NCI-H1436 treated with DMSO at 0.1 percent for 48 hours (cell line): ENCODE measurements at places on chromosomes 6 and 20.

DNA sequence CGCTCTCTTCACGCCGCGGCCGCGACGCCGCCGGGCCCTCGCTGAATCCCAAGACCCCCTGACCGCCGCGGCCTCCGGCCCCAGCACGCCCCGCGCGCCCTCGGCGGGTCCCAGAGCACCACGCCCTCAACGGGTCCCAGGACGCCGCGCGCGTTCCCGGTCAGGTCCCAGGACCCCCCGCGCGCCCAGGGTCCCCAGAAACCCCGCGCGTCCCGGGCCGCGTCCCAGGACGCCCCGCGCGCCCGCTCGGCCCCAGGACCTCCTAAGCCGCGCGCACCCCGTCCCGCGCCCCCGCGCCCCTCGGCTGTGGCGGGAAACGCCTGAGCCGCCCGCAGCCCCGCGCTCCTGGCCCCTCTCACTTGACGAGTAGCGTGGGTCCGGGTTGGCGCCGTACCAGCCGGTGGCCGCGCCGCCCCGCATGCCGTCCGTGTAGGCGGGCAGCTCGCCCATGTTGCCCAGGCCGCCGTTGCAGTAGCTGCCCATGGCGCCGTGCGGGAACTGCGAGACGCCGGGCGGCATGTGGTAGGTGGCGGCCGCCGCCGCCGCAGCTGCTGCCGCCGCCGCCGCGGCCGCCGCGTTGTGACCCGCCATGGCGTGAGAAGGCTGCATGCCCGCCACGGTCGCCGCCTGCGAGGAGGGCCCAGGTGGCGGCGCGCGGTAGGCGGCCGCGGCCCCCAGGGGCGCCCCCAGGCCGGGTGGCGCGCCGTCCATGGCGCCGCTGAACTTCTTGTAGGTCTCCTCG is 556 bp downstream of the NKX2-4 start:
- DNase-seq = no peak

DNA sequence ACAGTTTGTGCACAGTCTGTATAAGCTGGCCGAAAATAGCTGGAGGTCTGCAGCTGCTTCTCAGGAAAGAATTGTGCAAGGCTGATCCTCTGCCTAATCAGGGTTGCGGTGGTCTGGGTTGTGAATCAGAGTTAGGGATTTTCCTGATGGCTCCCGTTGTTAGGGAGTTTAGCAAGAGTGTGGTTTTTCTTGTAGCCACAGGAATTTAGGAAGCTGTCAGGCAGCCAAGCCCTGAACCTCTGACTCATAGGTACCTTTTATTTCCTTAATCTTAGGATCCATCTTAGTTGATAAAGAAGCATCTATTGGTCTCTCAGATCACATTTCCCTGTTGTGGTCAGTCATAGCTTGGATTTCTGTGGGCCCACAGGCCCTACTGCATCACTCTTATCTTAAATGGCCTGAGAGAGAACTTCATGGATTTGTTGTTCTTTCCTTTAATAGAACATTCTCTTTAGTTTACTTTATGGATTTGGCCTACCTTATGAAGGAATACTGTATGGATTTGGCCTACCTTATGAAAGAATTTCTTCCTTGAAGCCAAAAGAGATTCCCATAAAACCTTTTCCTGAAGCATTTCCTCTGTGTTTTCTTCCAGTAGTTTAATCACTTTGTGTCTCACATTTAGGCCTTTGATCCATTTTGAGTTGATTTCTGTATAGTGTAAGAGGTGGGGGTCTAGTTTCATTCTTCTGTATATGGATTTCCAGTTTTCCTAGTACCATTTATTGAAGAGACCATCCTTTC is 10.3 kb downstream of the KIF25 start:
- no peak for DNase-seq

DNA sequence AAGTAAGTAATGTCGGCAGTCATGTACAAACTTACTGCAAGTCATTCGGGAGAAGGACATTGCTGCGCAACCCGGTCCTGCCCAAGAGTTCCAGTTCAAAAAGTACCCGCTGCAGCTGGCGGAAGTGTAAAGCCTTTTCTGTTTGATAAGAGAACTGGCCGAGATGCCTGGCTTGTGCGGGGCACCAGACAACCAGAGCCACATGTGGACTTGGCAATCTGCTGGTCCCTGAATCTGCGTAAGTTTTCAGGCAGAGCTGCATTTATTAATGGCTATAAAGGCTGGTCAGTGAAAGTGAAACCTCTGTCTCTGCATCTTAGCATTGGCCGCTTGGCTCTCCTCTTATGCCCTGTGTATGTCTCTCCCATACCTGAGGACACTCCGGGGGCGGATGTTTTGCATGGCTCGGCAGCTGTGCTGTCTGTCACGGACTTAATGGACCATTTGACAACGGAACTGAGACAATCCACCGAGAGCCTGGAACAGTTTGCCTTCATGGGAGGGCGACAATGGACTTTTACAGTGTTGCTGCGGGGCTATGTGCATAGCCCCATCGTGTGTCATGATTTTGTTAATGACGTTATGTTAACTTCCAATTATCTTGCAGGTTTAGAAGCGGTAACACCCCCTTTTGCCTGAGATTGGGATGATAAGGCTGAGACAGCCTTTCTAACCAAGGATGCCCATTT is 19.8 kb upstream of the RGS17 start:
- no peak for DNase-seq

DNA sequence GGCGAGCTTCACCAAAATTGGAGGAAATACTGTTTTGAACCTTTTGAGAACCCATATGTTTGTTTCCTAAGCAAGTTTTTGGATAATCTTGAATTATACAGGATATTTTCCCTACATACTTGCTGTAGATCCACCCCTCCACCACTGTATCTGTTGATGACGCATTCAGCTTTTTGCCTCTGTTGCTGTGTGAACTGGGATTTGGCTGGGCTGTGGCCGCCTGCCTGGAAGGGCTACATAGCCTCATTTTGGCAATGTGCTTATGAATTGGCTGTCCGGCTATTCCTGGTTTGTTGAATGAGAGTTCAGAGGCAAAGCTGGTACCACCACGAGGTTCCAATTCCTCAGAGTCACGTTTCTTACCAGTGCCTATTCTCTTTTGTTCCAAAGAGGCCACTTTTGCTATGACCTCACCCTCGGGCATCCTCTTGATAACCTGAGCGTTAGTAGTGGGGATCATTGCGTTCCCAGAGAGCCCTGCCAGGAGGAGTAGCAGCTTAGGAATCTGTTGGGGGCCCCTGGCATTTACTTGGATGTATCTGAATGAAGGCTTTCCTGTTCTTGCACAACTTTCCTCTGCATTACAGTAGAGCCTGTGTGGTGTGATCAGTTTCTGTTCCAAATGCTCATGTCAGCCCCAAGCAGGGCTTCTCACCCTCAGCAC is 6.4 kb downstream of the FAM83D start:
- no peak for DNase-seq

DNA sequence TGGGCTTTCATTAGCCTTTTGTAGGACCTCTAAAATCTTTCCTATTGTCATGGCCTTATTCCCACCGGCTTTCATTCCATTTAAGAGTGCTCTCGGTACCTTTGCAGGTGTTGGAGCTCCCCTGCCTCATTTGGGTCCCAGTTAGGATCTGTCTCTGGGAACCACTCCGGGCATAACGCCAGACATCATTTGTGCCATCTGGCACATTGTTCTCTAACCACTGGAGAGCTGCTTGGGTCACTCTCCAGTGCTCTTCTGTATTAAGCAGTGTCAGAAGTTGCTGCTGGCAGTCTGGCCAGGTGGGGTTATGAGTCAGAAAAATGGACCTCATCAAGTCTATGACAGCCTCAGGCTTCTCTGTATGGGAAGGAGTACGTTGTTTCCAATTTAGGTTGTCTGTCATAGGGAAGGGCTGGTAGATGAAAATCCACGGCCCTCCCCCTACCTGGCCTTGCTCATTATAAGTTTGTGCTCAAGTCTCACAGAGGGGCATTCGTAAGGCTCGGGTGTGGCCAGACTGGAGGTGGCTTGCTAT is 62.9 kb upstream of the MOCS1 start:
- no peak for DNase-seq

- no peak for DNase-seq
These were observed 193.4 kb downstream of the BCAS1 start for GRCh38 chr20:53876956-53877355.

DNA sequence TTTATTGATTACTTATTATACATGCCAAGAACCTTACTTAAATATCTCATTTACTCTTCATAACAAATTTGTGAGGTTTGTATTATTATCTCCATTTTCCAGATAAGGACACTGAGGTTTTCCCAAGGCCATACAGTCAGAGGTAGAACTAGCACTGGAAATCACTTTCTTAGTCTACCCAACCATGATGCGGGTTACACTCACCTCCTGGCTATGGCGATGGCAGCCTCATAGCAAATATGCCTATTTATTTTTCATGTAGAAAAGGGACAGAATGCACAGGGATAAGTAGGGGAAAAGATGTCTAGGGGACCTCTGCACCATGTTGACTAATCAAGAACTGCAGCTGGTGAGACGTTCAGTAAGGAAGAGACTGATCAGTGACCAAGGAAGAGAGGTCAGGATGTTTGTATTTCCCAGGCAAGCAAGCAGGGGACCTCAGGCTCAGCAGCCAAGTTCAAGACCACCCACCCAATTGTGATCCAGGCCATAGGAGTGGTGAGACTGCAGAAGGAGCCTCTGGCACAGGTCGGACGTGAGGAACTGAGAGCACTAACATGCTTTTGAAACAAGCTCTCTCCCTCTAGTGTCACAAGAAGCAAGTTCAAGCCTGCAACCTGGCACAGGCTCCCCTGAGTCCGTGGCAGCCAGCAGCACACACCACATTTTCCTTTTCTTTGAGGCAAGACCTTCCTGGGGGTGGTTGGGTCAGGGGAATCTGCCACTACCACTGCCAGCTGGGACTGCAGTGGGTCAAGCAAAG is 97.8 kb downstream of the GMPR start:
- DNase-seq = no peak

DNA sequence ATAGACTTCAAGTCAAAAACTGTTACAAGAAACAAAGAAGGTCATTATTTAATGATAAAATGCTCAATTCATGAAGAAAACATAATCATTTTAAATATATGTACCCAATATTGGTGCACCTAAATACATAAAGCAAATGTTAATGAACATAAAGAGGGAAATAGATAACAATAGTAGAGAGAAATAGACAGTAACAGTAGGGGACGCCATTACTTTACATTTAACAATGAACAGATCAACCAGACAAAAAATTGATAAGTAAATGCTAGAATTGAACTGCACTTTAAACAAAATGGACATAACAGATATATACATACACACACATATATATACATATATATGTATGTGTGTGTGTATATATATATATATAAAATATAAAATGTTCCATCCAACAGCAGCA is 37.4 kb downstream of the IL22RA2 start:
- no peak for DNase-seq

DNA sequence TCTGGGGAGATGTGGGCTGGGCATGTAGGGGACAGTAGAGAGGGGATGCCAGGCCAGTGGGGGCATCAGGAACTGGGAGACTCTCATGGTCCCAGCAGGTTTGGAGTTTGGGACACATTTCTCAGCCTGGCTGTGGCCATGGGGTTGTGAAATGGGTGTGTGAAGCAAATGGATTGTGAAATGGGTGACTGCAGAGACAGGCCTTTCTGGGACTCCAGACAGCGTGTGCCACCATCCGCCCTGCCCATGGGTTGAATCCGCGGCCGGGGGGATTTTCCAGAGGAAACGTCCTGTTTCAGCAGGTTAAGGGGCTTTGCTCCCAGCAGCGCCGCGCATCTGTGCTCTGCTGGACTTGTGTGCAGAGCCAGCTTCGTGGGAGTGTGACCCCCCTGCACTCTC is 3.7 kb upstream of the PMEPA1 start:
- DNase-seq = no peak

DNA sequence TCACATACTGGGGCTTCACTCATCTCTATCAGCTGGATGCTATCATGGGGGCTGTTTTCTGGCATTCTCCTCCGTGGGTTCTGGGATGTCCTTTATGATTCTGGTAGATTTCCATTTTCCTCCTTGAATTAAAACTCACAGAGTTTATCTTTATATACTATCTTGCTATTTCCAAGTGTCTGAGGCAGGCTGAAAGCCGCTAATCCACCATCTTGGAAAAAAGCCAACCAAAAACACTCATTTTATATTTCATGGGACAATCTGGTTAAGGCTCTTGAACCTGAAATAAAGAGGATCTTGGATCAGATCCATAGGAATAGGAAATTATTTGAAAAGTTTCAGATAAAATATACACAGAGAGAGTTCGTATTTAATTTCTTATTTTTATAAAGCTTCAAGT is 86.0 kb downstream of the AFG1L start:
- no peak for DNase-seq

GRCh38 chr6:43521836-43522235 is 4.9 kb downstream of the POLR1C start:
- DNase-seq = no peak

GRCh38 chr6:40856271-40856670 is 182.8 kb downstream of the UNC5CL start:
- no peak for DNase-seq

GRCh38 chr20:43438578-43439316 is 18.9 kb upstream of the SRSF6 start:
- no peak for DNase-seq

DNA sequence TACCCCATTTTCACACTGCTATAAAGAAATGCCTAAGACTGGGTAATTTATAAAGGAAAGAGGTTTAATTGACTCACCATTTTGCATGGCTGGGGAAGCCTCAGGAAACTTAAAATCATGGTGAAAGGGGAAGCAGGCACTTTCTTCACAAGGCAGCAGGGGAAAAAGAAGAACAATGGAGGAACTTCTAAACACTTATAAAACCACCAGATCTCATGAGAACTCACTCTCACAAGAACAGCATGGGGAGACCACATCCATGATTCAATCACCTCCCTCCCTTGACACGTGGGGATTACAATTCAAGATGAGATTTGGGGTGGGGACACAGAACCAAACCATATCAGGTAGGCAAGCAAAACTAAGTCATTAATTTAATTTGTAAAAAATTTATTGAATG is 343.2 kb downstream of the FRK start:
- DNase-seq = no peak

GRCh38 chr20:48287021-48287494 is 501.8 kb upstream of the SULF2 start:
- DNase-seq = no peak

GRCh38 chr6:130708338-130708737 is 118.9 kb upstream of the SMLR1 start:
- no peak for DNase-seq

- no peak for DNase-seq
These were observed 105.0 kb downstream of the FIG4 start for GRCh38 chr6:109795994-109796555.

- no peak for DNase-seq
These were observed 191.3 kb downstream of the EPM2A start for GRCh38 chr6:145544041-145544440.

GRCh38 chr6:6569811-6570164 is 18.7 kb upstream of the LY86 start:
- DNase-seq = no peak

GRCh38 chr6:21104288-21104687 is 489.3 kb upstream of the SOX4 start:
- no peak for DNase-seq

GRCh38 chr6:127641905-127642304 is 64.9 kb downstream of the C6orf58 start:
- DNase-seq = no peak

- DNase-seq = no peak
These were observed 343.0 kb downstream of the CDKAL1 start for GRCh38 chr6:20877008-20877937.

GRCh38 chr6:33740204-33740608 is 6.5 kb downstream of the IP6K3 start:
- no peak for DNase-seq
